ENCODE measurements at places on chromosomes 5 and 9.

- DNase-seq, result no peak
Observed at GRCh38 chr5:34412736-34413135, 243.4 kb upstream of the RAI14 start.

DNA sequence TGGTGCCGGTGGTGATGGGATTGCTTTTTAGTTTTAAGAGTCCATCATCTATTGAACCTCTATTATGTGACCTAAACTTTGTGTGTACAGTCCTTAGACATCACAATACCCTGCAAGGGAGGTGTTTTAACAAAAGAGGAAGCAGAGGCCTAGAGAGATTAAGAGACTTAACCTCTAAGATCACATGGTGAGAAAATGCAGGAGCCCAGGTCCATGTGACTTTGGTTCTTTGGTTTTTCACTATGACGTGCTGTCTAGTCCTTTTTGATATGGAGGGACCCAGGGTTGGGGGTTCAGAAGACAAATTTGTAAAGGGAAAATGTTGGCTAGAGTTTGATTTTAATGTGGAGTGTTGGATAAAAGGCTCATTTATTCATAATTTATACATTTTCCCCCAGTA, 34.1 kb upstream of the TRMT10B start:
- no peak for DNase-seq

GRCh38 chr9:122767817-122768216, 20.9 kb upstream of the OR5C1 start:
- no peak for DNase-seq

GRCh38 chr5:120108586-120109248, 355.4 kb upstream of the PRR16 start:
- DNase-seq, result no peak

DNA sequence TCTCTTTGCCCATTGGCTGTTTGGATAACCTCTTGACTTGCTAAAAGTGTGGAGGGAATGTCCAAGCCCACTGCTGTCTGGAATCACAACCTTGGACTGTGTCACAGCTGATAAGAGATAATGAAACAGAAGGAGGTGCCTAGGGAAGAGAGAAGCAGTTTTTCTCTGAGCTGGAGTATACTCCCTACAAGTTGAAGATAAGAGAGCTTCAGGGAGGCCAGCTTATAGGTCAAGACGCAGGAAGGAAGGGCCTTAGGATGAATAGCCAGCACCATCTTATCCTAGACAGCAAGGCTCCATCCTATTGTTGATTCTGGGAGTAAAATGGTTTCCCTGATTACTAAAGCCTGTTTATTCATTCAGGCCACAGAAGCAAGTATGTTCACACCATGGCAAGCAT, 244.7 kb downstream of the NPR3 start:
- no peak for DNase-seq

GRCh38 chr5:121890297-121890858, 38.7 kb downstream of the FTMT start:
- no peak for DNase-seq

GRCh38 chr9:108270561-108270960, 585.2 kb downstream of the ACTL7B start:
- no peak for DNase-seq

DNA sequence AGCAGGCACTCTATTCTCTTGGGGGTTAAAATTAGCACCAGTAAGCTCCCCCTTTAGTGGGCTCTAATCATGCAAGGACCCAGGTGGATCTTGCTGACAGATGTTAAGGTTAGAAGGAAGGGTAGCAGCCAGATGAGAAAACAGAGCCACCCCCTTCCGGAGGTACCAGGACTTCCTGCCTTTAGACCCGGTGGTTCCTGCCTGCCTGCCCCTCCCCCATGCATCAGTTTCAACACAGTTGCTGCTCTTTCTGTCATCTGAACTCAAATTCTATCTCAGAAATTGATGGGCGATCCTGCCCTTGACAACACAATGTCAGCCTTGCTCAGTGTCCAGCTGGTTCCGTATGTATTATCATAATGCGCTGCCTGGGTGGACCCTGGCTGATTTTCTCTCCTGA, 287.3 kb downstream of the EBF1 start:
- peak; percentile 2 for DNase-seq

GRCh38 chr5:97608501-97608900, 425.5 kb upstream of the RIOK2 start:
- DNase-seq, result no peak

GRCh38 chr9:120740132-120740531, 25.9 kb upstream of the MEGF9 start:
- DNase-seq, result no peak

GRCh38 chr5:10456583-10457420, 15.1 kb downstream of the ROPN1L start:
- DNase-seq, result no peak

- no peak for DNase-seq
Observed at GRCh38 chr5:5983261-5983980, 394.9 kb downstream of the MED10 start.

- peak; percentile 30 for DNase-seq
Observed at GRCh38 chr5:110738503-110738811, 350 bp upstream of the SLC25A46 start.

GRCh38 chr9:95689669-95690068, 172.9 kb upstream of the PTCH1 start:
- no peak for DNase-seq

DNA sequence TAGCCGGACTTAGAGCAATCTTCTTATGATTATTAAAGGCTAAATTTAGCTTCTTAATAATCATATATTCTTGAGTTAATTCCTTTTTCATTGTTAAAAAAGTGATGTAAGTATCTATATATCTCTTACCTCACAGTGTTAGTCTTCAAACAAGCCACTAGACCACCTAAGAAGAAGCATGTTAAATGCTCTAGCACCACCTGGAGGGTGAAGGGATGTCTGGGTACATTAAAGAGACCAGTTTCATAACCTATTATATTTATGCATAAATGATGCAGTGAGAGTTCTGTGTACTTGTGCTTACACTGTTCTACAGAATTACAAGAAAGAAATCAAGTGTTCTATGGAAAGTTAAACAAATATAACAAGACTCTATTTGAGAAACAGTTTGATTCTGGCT, 55.9 kb upstream of the SLCO6A1 start:
- no peak for DNase-seq

GRCh38 chr9:108830272-108830671, 25.5 kb downstream of the ACTL7B start:
- no peak for DNase-seq

DNA sequence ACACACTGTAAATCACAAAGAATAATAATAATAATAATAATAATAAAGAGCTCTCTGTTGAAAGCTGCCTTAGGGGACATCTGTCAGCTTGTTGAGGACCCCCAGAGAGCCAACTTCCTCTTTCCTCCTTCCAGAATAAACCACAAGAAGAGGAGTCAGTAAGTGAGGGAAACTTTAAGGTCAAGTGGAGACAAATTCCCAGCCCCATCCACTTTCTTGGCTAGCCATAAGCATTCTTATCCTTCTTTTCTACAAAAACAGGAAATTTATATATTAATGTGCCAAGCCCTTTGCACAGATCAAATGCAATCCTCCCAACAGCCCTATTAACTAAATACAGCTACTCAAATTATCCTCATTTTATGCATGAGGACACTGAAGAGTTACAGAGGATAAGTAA, 9.4 kb upstream of the C5orf58 start:
- DNase-seq, result no peak

GRCh38 chr9:98923451-98924123, 20.1 kb upstream of the COL15A1 start:
- DNase-seq, result no peak

DNA sequence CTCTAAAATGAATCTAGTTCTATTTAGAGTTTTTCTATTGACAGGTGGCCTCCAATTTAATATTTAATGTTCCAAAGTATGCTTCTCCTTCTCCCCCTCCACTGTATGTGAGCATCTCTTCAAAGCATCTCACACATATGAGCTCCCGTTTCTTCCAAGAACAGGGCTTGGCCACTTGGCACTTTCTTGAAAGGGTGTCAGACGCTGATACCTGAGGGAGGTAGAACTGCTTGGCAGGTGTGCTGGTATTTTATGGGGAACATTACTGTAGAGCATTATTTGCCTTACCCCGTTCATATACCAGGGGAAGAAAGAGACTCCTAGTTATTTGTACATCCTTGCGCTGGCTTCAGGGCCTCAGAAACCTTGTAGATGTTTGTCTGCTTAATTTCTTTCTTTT, 1.9 kb downstream of the RCL1 start:
- DNase-seq, result no peak

DNA sequence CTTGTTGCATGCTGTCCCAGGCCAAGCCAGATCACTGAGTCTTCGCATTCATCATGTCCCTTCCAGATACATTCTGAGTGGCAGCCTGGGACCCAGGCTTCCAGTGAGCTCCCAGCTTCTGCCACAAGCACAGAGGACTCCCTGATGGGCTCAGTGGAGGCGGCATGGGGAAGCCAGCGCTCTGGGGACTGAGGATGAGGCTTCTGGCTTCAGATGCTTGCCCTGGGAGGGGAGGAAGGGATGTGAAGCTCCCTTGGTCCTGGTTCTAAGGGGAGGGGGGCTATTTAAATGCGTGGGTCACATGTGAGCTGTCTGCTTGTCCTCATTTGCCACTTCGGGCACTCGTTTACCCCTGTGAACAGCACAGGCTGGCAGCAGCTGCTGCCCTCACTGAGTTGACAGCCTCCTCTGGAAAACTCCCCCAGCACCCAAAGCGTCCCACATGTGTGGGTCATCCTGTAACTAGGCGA, 174.0 kb downstream of the NR3C1 start:
- DNase-seq, result no peak

- no peak for DNase-seq
Observed at GRCh38 chr9:27599102-27599869, 26.0 kb upstream of the C9orf72 start.

- DNase-seq, result no peak
Observed at GRCh38 chr5:143218517-143219170, 184.8 kb downstream of the NR3C1 start.

DNA sequence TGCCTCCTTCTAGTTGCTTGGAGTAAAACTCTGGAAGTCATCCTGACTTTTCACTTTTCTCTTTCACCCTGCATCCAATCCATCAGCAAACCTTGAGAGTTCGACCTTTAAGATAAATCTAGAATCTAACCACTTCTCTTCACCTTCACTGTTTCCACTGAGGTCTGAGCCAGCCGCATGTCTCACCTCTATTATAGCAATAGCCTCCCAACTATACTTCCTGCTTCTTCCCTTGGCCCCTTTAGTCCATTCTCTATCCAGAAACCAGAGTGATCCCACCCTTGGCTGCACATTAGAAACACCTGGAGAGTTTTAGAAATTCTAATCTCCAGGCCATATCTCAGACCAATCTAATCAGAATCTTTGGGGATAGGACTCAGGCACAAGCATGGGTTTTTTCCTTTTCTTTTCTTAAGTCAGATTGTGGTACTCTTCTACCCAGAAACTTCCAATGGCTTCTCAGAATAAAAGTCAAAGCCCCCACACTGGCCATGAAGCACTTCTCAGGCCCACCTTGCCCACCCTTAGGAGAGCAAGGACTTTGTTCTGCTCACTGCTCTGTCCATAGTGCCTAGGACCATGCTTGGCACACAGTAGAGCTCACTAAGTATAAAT, 33.1 kb downstream of the MFAP3 start:
- DNase-seq, result no peak

Data from activated CD4-positive, CD25-positive, alpha-beta regulatory T cell (primary cell).